ENCODE measurements at places on chromosomes 5 and 9.

DNA sequence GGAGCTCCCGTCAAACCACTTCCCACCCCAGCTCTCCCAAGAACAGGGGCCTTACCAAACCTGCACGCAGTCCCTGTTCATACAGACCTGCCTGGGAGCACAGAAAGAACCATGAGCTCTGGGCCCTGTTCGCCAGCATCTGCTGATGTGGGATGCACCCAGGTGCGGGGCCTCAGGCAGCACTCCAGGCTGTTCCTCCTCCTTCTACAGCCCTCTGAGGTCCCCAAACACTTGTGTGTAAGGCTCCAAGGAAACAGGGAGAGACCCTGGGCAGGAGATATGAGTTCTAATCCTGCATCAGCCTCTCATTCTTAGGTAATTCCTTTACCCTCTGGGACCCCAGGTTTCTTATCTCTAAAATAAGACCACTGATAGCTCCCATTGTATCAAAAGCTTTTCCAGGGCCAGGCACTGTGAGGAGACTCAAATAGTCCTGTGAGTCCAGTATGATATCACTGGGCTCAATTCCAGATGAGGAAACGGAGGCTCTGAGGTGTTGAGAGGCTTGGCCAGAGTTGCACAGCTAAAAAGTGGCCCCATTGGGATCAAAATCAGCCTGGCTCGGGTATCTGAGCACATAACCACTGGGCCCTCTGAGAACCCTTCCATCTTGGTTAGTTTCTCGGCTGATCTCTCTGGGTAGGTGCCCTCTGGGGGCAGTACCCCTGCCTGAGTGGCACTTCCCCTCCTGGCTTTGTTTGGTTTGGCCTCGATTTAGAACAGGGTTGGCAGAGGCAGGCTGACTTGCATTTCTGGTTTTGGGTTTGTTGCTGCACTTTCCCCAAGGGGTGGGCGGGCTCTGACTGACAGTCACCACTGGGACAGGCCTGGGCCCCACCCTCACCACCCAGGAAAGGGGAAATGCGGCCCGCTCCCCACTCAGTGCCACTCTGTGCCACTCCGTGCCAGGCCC, 116.8 kb downstream of the RGS3 start:
- peak; percentile 75 for DNase-seq

GRCh38 chr5:176542135-176542595, 5.0 kb upstream of the RNF44 start:
- peak; percentile 84 for DNase-seq

- peak; percentile 80 for DNase-seq
Observed at GRCh38 chr9:136532799-136533774, 12.8 kb downstream of the NOTCH1 start.

DNA sequence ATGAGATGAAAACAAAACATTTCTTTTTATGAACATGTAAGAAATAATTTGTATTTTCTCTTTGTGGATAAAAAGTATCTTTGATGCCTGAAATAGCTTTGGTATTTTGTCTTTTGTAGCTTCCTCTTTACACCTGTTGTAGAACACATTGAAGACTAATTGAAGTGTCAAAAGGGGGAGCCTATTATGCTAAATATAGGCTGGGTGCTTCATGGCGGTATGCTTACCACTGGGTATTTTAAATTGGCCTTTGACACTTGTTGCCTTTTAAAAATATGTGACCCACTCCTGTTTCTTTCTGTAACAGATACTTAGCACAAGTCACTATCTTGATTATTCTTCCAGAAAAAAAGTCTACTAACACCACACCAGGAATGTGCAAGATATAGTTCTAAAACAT, 226.4 kb downstream of the KIAA0825 start:
- DNase-seq, result no peak

DNA sequence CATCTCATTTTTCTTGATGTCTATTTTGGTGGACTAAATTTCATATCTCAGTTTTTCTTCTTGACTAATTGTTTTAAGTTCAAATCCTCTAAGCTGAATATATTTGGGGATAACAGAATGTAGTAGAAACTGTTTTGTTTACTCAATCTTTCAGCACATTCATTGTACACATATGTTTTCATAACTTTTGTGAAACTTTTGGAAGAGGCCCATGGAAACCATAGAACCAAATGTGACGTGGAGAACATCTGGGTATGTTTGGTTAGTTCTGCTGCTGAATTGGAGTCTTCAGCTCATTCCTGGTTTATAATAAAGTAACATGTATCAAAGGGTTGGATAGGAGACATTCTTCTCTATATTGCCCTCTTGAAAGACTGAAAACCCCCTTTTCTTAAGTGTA, 88.4 kb downstream of the CCDC171 start:
- DNase-seq, result no peak

GRCh38 chr5:172133359-172134029, 54.5 kb downstream of the STK10 start:
- DNase-seq, result no peak

GRCh38 chr9:136257381-136258298, 12.0 kb upstream of the QSOX2 start:
- DNase-seq, result no peak

DNA sequence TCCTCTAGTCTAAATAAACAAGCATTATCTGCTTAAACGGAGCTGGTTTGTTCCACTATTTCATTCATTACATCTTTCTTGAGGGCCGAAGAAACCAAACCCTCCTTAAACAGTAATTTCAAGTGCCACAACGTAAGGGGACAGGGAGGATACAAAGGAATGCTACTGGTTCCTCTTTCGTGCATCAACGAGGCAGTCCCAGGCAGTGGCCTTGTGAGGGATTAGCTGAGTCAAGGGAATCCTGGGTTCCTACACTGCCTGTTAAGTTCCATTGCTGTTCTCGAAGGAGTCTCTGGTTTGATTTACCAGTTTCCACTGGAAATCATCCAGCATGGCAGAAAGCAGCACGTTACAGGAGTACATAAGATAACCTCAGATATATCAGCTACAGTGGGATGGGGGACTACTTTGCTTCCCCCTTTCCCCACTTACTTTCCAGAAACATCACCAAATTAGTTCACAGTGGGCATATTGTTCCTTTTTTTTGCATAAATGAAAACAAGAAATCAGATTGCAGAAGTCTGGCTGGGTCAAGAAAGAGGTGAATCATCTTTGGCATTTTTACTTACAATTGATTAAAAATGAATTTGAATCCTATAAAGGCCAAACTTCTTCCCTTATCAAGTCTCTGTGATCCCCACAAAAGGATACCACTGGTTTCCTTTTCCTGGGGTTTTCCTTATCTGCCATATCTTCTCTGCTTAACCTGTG, 2.5 kb upstream of the RANBP3L start:
- DNase-seq, result no peak

GRCh38 chr5:76637490-76637889, 14.3 kb upstream of the F2RL2 start:
- DNase-seq, result no peak

DNA sequence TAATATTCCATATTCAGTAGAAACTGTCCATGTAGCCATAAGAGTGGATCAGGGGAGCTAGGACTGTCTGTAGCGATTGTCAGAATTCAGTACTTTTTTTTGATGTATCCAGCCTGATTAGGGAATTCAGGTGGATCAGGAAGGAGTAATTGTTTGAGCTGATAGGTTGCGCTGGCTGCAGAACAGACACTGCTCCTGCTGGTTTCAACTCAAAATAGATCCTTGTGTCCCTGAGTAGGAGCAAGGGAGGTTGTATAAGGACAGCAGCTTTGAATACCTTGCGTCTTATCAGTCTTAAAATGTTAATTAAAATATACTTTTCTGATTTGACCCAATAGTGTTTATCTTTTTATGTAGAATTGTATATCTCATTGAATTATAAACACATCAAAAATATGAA, 229.6 kb downstream of the KDM4C start:
- no peak for DNase-seq

GRCh38 chr9:99852617-99853016, 30.9 kb downstream of the NR4A3 start:
- no peak for DNase-seq

DNA sequence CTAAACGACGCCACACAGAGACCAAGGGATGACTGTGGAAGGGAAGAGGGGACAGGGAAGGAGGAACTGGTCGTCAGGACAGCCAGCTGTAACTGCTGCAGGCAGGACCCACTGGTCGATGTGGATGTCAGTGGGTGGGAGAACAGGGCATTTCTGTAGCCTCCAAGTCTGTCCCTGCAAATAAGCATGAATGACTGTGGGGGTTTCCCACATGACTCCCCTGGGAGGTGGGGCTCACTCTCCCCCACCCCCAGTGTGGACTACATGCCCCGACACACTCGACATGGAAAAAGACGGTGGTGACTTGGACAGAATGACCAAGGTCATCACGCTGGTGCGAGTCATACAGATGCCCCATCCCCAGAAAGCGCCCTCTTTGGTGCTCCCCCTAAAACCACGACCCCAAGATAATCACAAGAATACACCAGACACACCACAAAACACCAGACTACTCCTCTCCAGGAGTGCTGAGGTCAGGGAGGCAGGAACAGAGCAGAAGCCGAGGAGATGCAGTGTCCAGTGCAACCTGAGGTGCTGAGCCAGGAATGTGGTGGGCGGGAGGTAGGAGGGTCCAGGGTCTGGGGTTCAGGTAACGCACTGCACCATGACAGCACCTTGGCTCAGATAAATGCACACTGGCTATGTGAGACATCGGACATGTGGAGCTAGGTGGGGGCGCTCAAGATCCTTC, 64.9 kb downstream of the SECISBP2 start:
- no peak for DNase-seq

DNA sequence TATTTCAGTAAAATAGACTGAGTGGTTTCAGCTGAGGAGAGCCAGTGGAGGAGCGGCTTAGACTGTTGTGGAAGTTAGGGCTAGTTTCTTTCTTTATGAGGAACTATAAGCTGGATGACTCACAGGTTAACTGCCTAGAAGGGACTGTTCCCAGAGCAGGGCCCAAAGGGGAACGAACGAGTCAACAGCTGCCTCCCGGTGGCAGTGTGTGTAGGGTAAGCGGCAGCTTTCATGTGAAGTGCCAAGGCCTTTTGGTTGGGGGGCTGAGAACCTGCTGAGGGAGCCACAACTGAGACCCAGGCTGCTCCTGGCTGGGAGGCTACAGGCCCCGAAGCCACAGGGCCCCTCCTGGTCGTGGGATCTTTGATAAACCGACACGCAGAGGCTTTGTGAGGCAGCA, 7.0 kb downstream of the SQSTM1 start:
- DNase-seq, result no peak

DNA sequence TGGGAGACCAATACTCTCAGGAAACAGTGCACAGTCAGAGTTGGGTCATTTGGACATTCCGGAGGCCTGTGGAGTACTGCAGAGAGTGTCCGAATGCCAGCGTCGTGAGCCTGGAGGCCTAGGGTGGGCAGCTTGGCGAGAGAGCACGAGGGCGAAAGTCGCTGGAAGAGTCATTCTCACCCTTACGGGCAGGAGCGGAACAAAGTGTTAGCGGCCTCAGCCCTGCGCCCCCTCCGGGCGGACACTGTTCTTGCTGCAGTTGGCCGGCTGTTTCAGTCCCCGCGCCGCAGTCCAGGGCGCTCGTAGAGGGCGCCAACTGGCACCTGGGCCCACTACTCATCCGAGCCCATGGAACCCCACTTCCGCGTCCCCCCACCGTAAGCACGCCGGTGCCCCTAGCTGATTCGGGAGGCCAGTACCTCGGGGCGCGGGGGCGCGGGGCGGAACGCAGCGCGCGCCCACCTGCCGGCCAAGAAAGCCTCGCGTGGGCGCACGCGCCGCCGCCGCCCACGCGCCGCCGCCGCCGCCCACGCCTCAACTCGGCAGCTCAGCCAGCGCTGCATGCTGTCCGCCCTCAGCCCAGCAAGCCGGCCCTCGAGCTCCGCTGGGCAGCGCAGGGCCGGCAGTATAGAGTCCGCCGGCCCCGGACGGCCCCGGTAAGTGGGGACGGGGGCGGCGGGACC, 99.7 kb upstream of the CCL21 start:
- no peak for DNase-seq

DNA sequence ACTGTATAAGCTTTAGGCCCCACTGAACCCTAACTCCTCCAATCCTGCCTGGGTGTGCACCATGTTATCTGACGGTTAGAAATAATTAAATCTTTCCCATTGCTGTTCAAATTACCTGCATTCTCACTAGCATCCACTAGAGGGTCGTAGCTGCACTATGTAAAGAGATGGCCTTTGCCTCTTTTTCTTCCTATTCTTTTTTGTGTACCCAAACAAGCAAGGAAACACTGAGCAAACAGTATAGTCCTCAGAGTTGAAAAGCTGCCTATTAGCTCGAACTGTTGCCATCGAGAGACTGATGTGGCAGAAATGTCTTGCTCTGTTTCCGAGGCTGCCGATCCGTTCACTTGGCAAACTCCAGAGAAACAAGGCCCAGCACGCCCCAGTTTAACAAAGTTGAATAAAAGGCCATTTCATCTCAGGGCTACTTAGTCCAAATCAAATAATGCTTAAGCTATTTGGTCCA, 163.8 kb upstream of the TRPM3 start:
- DNase-seq, result peak; percentile 39

GRCh38 chr5:173704615-173705511, 88.4 kb upstream of the BOD1 start:
- DNase-seq, result no peak

DNA sequence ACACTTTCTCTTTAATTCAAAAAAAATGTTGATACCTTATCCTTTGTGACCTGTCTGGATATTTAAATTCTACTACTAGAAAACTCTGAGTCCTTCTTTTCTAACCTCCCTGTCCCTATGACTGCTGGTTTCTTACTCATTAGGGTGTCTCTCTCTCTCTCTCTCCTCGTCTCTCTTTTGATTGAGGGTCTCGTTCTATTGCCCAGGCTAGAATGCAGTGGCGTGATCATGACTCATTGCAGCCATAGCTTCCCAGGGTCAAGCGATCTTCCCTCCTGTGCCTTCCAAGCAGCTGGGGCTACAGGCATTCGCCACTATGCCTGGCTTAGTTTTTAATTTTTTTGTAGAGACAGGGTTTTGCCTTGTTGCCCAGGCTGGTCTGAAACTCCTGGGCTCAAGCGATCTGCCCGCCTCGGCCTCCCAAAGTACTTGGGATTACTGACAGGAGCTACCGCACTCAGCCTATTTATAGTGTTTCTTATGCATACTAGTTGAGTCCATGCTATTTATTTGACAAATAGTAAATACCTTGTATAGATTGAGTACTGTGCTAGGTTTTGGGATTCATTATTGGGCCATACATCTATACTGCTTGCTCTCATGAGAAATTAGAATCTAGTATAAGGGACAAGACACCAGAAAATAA, 61.9 kb downstream of the NSD1 start:
- no peak for DNase-seq

DNA sequence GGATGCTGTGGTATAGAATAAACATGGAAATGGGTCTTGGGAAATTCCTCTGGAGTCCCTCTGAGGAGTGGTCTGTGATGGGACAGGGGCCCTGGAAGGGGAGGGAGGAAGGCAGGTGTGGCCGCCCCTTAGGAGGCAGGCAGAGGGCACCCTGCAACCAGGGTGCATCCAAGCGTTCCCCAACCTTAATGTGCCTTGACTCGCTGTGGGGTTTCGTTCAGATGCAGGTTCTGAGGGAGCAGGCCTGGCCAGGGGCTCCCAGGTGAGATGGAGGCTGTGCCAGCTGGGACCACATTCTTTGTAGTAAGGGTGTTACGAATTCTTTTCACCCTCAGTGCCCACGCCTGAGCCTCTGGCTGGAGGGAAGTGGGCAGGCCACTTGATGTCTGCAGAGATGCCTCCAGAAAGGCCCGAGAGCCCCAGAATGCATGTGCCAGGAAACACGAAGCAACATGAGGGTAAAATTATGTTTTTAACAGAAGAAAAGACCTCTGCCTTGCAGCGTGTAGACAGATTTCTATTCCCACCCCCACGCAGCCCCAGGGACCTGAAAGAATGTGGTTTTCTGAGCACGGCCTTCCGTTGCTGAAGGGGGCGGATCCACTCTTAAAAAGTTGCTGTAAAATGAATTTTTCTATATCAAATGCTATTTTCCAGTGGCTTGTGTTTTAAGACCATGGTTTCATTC, 150.4 kb upstream of the IER5L start:
- no peak for DNase-seq

Measured in activated naive CD4-positive, alpha-beta T cell treated with anti-CD3 and anti-CD28 coated beads, Interleukin-2, amount 10 ng/mL, durations not matched to agents 7 days and 5 days (primary cell).